ENCODE measurements at places on chromosomes 11 and 22.

DNA sequence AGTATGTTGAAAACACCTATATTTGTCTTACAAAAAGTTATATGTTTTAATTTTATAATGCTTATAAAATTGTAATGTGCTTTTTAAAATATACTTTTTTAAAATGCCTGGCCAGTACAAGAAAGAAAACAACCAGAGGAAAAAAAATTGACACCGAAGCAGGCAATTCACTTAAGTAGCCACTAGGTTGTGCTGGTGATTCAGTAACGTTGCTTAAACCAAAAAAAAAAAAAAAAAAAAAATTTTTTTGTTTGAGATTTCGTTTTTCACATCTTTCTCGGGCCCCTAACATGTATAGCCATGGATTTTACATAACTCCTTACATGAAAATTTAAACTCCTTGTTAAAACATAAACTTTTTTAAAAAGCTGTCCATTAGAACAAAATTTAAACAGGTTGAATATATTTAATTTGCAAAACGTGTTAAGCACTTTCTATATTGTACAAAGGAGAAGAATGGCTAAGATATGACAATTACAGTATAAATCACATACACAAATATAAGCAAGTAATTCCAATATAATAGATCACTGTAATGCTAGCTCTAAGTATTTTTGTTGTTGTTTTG, 9.2 kb downstream of the OR8B4 start:
- DNase-seq = no peak

GRCh38 chr11:130170345-130170744, 10.8 kb downstream of the ST14 start:
- DNase-seq = no peak

DNA sequence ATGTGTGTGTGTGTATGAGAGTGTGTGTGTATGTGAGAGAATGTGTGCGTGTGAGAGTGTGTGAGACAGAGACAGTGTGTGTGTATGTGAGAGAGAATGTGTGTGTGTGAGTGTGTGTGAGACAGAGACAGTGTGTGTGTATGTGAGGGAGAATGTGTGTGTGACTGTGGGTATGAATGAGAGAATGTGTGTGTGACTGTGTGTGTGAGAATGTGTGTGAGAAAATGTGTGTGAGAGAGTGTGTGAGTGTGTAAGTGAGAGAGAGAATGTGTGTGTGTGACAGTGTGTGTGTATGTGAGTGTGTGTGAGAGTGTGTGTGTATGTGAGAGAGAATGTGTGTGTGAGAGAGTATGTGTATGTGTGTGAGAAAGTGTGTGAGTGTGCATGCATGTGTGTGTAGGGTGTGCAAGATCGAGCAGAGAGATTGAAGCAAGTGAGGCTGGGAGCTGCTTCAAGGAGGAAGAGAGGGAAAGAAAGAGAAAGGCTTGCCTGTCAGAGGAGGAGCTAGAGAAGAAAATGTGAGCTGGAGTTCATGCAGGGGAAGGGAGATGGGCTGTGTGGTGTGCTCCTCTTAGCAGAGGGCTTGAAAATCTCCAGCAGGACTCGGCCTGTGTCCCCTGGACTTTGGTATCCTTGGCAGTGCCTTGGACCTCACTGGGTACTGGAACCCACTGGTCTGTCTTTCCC, 27.7 kb upstream of the TP53I11 start:
- no peak for DNase-seq

DNA sequence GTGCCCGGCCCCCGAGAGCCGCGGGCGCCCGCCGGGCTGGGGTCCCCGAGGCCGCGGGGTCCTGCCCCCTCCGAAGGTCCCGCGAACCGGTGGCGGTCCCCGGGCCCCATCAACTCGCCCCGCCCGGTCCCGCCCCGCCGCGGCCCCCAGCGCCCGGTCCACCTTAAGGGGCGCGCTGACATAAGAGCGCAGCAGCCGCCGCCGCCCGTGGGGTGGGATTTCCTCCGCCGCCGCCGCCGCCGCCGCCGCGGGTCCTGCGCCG, at the start of gene ZDHHC8:
Gene ZDHHC8, plus strand, starts transcription at position 208 of the 262 bp plus-strand sequence. CDS start 144 bp downstream, outside the sequence.
- no peak for DNase-seq

DNA sequence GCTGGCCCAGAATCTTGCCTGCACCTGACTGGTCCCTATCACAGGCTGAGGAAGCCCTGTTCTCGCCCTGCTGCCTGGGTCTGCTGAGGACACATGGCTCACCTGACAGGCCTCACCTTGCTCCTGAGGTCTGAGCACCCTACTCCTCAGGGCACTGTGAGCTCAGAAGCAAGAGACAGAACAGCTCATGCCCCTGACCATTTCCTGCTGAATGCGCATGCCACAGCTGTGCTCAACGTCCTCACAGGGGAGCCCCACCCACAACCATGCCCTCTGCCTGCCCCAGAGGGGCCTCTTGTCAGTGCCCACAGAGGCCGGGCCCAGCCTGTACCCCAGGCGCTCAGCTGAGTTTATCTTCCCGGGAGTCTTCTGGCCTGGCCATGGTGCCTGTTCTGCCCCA, 2.8 kb upstream of the TSPO start:
- DNase-seq = no peak

DNA sequence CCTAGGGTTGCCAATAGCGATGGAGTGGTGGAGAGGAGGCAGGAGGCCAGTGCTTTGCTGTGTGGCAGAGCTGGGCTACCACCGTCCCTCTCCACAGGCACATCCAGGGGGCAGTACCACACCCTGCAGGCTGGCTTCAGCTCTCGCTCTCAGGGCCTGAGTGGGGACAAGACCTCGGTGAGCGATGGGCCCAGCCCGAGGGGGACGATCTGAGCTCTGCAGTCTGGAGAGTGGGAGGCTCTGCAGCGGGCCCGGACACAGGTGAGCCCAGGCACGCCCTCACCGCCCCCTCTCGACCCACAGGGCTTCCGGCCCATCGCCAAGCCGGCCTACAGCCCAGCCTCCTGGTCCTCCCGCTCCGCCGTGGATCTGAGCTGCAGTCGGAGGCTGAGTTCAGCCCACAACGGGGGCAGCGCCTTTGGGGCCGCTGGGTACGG, 2.5 kb downstream of the PKP3 start:
- no peak for DNase-seq

DNA sequence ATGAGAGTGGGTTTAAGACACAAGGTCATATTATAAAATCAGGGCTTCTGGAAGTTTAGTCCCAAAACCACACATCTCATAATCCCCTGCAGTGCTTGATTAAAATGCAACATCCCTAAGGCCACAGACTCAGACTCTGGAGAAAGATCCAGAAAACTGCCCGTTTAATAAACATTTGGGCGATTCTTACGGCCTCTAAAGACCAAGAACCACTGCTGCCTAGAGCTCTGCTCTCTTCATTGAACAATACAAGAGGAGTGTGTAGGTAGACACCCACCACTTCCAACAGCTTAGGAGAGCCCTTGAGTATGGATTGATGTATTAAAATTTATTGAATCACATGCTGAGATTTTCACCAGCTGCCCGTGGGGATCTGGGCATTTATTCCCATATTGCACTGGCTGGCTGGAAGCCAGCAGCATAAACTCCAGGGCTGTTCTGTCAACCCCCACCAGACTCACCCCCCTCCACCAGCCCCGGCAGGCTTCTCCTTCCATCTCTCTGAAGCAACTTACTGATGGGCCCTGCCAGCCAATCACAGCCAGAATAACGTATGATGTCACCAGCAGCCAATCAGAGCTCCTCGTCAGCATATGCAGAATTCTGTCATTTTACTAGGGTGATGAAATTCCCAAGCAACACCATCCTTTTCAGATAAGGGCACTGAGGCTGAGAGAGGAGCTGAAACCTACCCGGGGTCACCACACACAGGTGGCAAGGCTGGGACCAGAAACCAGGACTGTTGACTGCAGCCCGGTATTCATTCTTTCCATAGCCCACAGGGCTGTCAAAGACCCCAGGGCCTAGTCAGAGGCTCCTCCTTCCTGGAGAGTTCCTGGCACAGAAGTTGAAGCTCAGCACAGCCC, 749 bp upstream of the BEST1 start:
- peak; percentile 98 for DNase-seq

- no peak for DNase-seq
These were observed 34.1 kb downstream of the CSNK2A3 start for GRCh38 chr11:11318961-11319360.

- DNase-seq = no peak
These were observed 31.6 kb upstream of the JAM3 start for GRCh38 chr11:134037046-134037908.

GRCh38 chr11:2360081-2360642, 16.9 kb upstream of the CD81 start:
- DNase-seq = no peak

- DNase-seq = peak; percentile 45
These were observed 45.3 kb downstream of the CADM1 start for GRCh38 chr11:115458877-115459276.

DNA sequence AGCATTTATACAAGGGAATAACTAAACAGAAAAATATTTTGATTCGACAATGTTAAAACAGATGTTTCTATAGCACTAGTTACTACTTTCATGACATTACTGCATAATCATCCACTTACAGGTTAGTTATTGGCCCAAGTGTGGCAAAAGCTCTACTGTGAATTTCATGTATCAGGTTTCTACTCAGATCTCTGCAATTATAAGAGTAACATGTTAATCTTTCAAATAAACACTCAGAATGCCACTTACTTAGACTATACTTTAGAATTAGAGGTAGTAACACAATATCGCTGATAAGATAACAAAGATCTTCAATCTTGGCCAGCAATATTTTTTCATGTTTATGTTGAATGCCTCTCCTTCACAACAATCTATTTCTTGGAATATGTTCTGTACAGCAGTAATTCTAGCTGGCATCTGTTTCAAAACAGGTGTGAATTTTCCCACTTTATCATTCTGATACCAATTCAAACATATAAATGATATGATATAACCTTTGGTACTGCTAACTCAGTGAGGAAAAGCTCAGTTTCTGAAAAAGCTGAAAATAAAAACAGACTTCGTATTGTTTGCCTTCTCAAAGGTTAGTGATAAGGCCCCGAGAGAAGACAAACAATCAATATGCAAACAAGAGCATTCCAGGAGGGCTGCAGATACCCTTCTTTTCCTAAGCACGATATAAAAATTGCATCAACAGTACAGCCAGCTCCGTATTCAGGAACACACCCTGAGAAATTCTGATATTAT, 11.0 kb upstream of the CCDC34 start:
- no peak for DNase-seq

- DNase-seq = no peak
These were observed 12.9 kb downstream of the ADORA2A start for GRCh38 chr22:24440270-24440717.

- DNase-seq = no peak
These were observed 2.9 kb upstream of the FZD4 start for GRCh38 chr11:86957976-86958646.

DNA sequence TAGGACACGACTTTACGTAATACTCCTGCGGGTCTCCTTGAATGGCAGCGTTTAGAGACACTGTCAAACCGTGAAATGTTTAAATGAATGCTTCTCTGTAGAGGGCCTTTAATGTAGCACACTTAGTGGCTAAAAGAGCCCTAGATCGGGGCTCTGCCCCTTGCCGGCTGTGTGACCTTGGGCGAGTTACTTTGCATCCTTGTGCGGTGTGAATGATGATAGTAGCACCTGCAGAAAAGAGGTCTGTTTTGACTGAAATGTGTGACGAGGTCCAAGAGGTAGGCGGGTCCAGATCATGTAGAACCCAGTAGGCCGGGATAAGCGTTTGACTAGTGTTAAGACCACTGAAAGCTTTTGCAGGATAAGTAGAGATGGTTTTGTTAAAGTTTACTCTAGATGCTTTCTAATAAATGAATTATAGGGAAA, 866 bp downstream of the MED17 start:
- DNase-seq = no peak

GRCh38 chr11:97794876-97795275, 1225.9 kb upstream of the CNTN5 start:
- no peak for DNase-seq

- no peak for DNase-seq
These were observed 3.7 kb downstream of the POLR2F start for GRCh38 chr22:37957232-37957631.

DNA sequence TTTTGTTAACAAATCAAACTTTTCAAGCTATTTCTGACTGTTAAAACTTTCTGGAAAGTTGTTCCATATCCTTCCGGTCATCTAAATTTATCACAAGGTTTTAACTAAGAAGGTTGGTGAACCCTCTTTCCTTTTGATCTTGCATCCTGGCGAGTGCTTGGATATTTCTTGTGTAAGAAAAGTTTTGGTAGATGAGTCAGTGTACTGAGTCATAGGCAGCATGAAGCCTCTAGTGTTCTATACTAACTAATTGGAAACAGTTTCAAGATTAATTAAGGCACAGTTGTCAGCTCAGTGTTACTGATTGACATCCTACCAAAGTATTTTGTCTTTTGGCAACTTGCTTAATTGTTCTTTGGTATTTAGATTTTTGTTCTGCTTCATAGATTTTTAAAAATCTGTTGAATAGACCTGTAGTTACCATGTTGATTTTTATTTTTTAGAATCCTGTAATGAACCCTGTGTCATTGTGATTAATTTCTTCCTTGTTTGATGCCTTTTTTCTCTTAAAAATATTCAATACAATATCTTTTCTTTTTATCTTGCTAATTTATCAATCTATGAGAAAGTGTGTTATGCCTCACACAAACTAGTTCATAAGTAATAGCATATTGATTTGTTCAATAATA, 38.0 kb downstream of the METTL15 start:
- no peak for DNase-seq

GRCh38 chr11:61787928-61788491, 4.4 kb downstream of the TMEM258 start:
- DNase-seq = peak; percentile 79
